ENCODE measurements at places on chromosomes 3 and 15. TPM values are rescaled to one million over a fixed set of nuclear protein-coding genes. Genes with fewer than 3 reads are reported as not detected.

The RGMA gene
- 37.5 TPM for polyA plus RNA-seq

GRCh38 chr15:67050062-67050461 lies 15.3 kb upstream of the SMAD3 start:
- no peak for DNase-seq

GRCh38 chr3:11755276-11755675 lies 91.4 kb downstream of the TAMM41 start:
- DNase-seq: no peak

DNA sequence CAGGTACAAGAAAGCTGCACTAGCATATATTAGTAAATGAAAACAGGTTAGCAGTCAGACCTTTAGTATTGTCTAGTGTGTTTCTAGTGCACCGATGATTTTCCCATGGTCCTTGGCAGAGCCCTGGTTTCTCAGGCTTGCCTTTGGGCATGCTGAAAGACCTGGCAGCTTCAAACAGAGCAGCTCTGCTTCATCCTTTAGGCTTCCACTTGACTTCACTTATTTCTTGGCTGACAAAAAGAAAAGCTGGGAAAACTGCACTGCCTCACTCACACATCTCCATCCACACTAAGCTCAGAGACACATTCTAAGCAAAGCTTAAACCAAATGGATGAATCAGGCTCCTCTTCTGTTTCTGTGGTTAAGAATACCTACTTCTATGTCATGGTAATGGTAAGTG lies 374.8 kb upstream of the PDZRN3 start:
- DNase-seq: no peak

The DGKG gene
- 0.52 TPM for polyA plus RNA-seq

The P2RY12 gene
- polyA plus RNA-seq: 1.6 TPM

GRCh38 chr3:183824761-183825455 lies 469 bp downstream of the MAP6D1 start:
- DNase-seq: no peak

- no peak for DNase-seq
These were observed 51.2 kb downstream of the KLHL25 start for GRCh38 chr15:85743392-85744055.

- no peak for DNase-seq
These were observed 5.0 kb upstream of the SGO1 start for GRCh38 chr3:20190991-20191390.

DNA sequence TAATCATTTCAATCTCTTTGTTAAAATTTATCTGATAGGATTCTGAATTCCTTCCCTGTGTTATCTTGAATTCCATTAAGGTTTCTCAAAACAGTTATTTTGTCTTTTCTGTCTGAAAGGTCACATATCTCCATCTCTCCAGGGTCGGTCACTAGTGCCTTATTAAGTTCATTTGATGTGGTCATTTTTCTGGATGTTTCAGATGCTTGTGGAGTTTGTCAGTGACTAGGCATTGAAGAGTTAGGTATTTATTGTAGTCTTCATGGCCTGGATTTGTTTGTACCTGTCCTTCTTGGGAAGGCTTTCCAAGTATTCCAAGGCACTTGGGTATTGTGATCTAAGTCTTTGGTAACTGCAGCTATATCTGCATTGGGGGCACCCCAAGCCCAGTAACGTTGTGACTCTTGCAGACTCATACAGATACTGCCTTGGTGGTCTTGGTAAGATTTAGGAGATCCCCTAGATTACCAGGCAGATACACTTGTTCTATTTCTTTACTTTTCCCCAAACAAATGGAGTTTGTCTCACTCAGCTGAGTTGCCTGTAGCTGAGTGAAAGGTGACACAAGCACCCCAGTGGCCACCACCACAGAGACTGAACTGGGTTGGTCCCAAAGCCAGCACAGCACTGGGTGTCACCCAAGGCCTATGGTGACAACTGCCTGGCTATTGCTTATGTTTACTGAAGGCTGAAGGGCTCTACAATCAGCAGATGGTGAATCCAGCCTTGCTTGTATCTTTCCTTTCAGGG lies 18.9 kb upstream of the SLC27A2 start:
- DNase-seq: no peak

The PGBD4 gene
- polyA plus RNA-seq: 1.7 TPM

DNA sequence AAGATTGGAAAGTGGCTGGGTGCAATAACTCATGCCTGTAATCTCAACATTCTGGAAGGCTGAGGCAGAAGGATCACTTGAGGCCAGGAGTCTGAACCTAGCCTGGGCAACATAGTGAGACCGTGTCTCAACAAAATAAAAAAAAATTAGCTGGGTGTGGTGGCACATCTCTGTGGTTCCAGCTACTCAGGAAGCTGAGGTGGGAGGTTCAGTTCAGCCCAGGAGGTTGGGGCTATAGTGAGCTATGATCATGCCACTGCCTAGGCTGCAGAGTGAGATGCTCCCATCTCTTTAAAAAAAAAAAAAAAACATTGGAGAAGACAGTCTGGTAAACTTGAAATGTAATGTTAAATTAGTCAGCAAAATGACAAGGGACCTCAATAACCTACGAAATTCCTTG lies 57.9 kb downstream of the STAG1 start:
- DNase-seq: no peak

- DNase-seq: no peak
These were observed 404.6 kb upstream of the C2CD4B start for GRCh38 chr15:62569460-62570404.

DNA sequence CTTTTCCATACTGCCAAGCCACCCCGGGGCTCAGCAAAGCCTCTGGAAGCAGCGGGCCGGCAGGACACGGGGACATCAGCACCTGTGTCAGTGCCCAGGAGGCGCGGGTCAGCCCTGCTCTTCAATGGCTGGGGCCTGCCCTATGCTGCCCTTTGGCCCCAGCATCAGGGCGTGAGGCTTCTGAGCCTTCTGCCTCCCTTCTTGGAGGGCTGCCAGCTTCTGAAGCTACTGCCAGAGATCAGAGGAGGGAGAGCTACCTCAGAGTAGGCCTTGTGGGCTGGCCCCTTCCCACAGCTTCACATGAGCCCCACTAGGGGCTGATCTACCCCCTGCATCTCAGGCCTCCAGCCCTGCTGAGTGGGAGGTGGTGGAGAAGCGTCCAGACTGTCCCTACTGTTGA lies 13.0 kb upstream of the TMEM115 start:
- DNase-seq: no peak

The RNF111 gene
- polyA plus RNA-seq: 44.9 TPM

GRCh38 chr3:56826831-56827722 lies 25.3 kb upstream of the ARHGEF3 start:
- no peak for DNase-seq

DNA sequence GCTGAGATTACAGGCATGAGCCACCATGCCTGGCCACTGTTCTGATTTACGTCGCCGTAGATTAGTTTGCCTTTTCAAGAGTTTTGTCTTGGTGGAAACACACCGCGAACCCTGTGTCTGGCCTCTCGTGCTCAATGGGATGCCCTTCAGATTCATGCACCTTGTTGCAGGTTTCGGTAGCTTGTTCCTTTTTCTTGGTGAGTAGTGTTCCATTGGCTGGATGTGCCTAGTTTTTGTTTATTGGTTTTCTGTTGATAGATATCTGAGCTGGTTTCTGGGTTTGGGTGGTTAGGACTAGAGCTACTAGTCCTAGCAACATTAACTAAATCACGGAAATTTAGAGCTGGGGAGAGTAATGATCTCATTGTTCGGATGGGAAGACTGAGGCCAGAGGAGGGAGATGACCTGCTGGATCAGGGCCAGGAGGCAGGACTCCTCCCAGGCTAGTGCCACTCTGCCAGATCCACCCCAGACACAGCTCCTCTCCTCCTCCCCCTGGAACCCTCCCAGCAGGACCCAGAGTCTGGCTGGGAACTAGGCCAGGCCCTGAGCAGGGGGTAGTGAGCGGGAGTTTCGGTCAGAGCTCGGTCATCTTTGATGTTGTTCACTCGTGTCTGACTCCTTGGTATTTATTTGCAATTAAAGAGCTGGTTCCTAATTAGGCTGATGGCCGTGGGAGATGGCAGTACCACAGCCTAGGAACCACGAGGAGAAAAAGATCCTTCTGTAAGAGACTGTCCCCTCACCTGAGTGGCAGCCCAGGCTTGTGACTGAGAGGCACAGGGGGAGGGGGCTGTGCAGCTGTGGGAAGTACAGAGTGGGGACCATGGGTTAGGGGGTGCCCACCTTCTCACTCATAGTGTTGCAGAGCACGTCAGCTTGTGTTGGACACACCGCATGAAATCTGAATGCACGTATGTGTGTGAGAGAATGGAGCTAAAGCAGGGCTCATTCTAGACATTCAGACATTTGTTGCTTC lies 73.4 kb downstream of the SMAD6 start:
- DNase-seq: no peak

- no peak for DNase-seq
These were observed 68.3 kb upstream of the IMPG2 start for GRCh38 chr3:101388706-101389105.

DNA sequence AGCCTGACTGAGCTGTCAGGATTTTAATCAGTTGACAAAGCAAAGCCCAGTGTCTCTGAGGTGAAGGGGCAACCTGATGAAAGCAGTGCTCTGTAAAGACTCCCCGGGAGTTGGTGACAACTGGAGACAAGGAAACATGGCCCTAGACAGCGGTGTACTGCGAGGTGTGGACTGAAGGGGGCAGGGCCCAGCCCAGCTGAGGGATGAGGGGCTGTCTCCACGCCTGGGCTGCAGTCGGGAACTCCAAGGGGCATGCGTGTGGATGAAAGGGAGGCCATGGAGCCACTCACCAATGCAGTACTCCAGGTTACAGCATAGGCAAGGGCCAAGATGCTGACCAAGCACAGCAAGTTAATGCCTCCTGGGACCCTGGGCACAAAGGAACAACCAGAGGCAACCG lies 45.1 kb downstream of the SCAP start:
- no peak for DNase-seq

DNA sequence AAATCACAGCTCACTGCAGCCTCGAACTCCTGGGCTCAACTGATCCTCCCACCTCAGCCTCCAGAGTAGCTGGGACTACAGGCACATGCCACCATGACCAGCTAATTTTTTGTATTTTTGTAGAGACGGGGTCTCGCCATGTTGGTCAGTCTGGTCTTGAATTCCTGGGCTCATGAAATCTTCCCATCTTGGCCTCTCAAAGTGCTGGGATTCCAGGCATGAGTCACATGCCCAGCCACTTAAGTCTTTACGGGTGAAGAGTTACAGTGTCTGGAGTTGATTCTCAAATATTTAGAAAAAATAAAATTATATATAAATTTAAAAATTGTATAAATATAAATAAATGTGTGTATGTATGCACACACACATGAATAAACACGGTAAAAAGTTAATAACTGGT lies 14.5 kb upstream of the KBTBD12 start:
- DNase-seq: no peak

The ZIC1 gene
- 2.4 TPM for polyA plus RNA-seq

DNA sequence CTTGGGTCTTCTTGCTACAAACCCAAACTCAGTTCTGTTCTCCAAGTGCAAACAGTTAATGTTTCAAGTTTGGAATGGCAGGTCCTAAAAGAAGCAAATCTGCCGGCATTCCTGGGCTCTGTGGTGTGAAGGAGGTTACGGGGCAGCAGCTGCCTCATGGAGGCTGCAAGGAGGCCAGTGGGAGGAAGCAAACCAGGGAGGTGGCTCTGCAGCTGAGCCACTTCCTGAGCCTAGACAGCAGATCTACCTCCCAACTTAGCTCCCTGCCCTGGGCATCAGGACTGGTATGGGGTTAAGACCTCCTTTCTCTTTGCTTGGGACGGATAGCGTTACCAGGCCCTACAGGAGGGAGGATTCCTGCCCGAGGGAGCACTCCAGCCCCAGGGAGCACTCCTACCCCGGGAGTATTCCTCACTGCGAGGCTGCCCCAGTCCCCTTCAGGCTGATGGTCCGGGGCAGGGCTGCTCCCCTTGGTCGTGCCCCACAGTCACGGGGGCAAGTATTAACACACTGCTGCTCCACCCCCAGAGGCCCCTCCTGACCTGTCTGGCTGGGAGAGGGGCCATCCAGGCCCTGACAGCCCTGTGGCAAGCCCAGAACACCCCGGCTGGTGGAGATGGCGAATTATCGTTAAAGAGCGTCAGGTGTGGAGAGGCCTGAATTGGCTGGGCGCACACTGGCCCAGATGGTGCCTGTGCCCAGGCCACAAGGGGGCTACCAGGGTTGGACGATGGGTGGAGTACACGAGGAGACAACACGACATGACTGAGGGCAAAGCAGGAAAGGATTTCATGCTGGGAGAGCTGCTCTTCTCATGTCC lies 129.9 kb downstream of the ATP10A start:
- no peak for DNase-seq

The CRYBG3 gene
- 19.2 TPM for polyA plus RNA-seq

- DNase-seq: peak; percentile 12
These were observed 199.1 kb downstream of the LRRN1 start for GRCh38 chr3:3998140-3998922.

The STRC gene
- 0.64 TPM for polyA plus RNA-seq

DNA sequence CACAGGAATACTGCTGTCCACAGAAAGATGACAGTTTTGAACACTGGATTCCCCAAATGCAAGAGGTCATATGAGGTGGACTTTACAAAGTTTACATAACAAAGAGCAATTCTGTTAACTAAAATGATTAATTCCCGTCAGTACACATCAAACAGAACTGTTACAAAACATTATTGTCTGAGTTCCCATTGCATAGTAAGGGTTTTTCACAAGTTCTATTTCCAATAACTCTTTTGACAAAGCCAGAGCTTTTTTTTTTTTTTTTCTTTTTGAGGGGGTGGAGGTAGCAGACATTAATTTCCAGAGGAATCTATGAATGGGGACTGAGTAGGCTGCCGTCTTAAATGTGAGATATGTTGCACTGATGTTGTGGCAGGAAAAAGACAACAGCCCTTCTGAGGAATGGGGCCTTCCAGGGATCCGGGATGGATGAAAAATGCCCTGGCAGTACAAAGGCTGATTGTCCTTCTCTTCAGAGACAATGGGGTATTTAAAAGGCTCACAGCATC lies 178.1 kb upstream of the KBTBD8 start:
- no peak for DNase-seq

DNA sequence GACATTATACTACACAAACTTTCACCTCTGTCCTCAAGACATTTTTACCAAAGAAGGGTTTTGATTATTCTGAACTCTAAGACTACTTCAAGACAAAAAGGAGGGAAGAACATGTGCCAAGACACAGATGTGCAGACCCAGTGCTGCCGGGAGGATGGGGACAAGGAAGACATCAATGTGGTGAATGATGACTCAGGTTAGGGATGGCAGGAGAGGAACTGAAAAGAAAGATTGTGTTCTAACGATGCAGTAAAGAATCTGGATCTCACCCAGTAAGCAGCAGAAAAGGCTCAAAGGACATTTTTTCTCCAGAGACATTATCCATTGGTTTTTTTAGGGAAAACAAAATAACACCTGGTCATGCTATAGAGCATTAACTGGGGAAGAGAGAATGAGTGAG lies 449.9 kb upstream of the NR2F2 start:
- DNase-seq: no peak

DNA sequence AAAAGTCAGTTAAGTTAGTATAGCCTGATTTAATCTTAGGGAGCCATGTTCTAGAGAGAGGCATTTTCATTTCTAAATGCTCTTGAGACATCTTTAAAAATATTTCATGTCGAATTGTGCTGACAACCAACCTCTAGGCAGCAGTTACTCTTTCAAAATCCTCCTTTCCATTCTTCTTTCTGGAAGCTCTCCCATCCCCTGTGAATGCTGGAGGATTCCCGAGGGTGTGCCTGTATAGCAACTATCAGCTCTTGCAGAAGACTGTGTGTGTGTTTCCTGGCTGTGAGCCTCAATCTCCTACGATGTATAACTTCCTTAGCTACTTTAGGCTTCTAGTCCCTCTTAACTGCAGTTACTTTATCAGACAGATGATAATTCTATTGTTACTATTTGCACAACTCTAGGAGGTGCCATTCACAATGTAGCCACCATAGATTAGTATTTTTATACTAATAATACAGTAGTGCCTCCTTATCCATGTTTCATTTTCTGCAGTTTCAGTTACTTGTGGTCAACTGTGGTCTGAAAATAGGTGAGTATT lies 250.3 kb downstream of the EDEM1 start:
- no peak for DNase-seq

The HCLS1 gene
- 8.8 TPM for polyA plus RNA-seq

GRCh38 chr15:43285609-43286037 lies 18.9 kb upstream of the TGM5 start:
- DNase-seq: peak; percentile 33

Measured in left renal pelvis (tissue), 4 donors.